Glutamatergic neuron (in vitro differentiated cells): ENCODE measurements at places on chromosomes 3 and 15. TPM values are rescaled to one million over a fixed set of nuclear protein-coding genes. Genes with fewer than 3 reads are reported as not detected.

Gene HYAL1
- total RNA-seq, result 0.96 TPM

Gene CLRN1
- total RNA-seq, result not detected

Gene GOLGA8O
- total RNA-seq, result not detected

Gene DAZL
- total RNA-seq, result 0.51 TPM

Gene PDZRN3
- 21.9 TPM for total RNA-seq
